ENCODE measurements at places on chromosomes 11 and 22. TPM values are rescaled to one million over a fixed set of nuclear protein-coding genes. Genes with fewer than 3 reads are reported as not detected.

Gene CNTF
- 5.3 TPM for total RNA-seq

Gene SEC14L3
- total RNA-seq, result not detected

GRCh38 chr11:97756571-97757335, 1264.0 kb upstream of the CNTN5 start:
- DNase-seq, result no peak

GRCh38 chr22:30889268-30889995, 79.1 kb downstream of the MORC2 start:
- DNase-seq, result no peak

Data from Peyer's patch (tissue), 4 donors.